ENCODE measurements at places on chromosomes 12 and 14. TPM values are rescaled to one million over a fixed set of nuclear protein-coding genes. Genes with fewer than 3 reads are reported as not detected.

Gene SERPINA10
- total RNA-seq: not detected

Gene KRT80
- total RNA-seq: 58.9 TPM

Gene KRT7
- 3,814 TPM for total RNA-seq

Gene OR6C75
- total RNA-seq: not detected

Gene OASL
- total RNA-seq: 4.8 TPM

Gene MYH6
- not detected for total RNA-seq

Gene USP44
- 0.23 TPM for total RNA-seq

Gene B4GALNT3
- total RNA-seq: 0.47 TPM

Gene NANOG
- total RNA-seq: not detected

Gene MYO1H
- total RNA-seq: not detected

Gene STAC3
- 0.53 TPM for total RNA-seq

Gene GAS2L3
- total RNA-seq: 8.9 TPM

Gene IFI27L2
- 59.8 TPM for total RNA-seq

Gene CEBPE
- total RNA-seq: not detected

Gene SRRM4
- not detected for total RNA-seq

Gene PLXNC1
- 0.16 TPM for total RNA-seq

Gene SMCO2
- 0.13 TPM for total RNA-seq

Gene KLRC2
- 1.4 TPM for total RNA-seq

Gene CLEC4D
- not detected for total RNA-seq

Gene KRT72
- total RNA-seq: not detected

Gene CLEC4A
- total RNA-seq: not detected

Gene ADCY6
- 12.0 TPM for total RNA-seq

Gene HSPA2
- 45.6 TPM for total RNA-seq

Gene ZDHHC22
- 0.37 TPM for total RNA-seq

Gene CORO1C
- 184 TPM for total RNA-seq

Gene OLR1
- 2.6 TPM for total RNA-seq

Gene PXMP2
- total RNA-seq: 21.3 TPM

Gene LPAR5
- total RNA-seq: 0.59 TPM

Gene NPAS3
- total RNA-seq: not detected

Gene HPD
- 1.3 TPM for total RNA-seq

All from A549 treated with CpdA at 1 μM for 4 hours (cell line).